Iris pigment epithelial cell (primary cell): ENCODE measurements at places on chromosomes 16 and 17.

- DNase-seq: peak; percentile 88
Observed at GRCh38 chr17:41773190-41773588, 13.3 kb downstream of the JUP start.

- DNase-seq: peak; percentile 49
Observed at GRCh38 chr17:76687298-76688164, 23.2 kb downstream of the MXRA7 start.

DNA sequence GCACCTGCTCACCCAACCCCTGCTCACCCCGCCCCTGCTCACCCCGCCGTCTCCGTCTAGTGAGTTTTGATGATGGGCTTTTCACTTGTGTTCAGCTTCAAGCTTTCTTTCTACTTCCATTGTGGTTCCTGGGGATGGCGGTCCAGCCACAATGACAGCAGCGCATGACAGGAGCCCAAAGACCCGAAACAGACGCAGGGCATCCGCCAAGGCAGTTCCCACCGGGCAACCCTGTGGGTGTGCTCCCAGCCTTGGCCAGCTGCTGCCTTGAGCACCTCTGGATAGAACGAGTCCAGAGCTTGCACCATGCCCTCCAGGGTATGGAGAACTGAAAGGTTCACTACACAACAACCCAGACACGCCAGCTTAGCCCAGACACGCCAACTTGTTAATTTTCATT lies 92.9 kb upstream of the CHMP6 start:
- no peak for DNase-seq

GRCh38 chr17:4901648-4902344 lies 1.1 kb downstream of the CHRNE start:
- no peak for DNase-seq

DNA sequence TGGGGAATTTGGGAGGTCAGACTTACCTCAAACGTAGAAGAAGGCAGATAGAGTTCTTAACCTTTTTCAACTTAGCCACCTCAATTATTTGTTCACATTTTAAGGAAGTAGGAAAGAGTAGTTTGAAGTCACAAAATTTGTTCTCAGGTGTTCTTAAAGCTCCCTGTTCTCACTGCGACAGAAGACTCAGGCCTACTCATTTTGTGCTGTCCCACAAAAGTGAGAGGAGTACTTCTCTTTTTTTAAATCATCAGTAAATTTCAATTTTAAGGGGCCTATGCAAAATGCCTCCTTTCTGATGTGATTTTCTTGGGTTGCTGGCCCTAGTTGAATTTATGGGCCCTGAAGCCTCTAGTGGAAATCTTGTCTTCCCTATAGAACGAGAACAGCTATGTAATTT lies 133.4 kb downstream of the MAP2K6 start:
- no peak for DNase-seq

DNA sequence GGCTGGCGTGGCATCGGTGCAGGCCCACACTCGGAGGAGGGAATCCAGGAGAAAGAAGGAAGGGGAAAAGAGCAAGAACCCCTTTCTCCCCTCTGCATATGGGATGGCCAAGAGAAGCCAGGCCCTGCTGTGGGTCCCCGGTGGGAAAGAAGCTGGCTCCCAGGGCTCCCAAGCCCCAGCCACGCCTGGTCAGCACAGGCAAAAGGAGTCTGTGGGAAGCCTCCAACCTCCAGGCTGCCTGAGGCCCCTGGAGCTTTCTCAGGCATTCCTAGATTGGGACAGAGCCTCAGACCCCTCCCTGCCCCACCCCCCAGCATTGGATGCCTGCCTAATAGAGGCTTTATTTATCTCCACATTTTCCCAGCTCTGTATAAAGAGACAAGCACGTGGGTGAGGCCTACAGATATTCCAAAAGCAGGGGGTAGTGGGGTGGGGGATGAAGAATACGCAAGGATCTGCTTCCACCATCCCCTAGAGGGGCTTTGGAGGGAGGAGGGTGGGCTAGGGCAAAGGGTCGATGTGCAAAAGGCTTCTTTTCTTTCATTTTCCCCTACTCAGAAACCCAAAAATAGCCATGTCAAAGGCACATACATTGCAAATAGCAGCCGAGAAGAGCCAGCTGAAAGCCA lies 56.4 kb downstream of the MPRIP start:
- no peak for DNase-seq

- peak; percentile 1 for DNase-seq
Observed at GRCh38 chr16:24045641-24046040, 209.9 kb downstream of the PRKCB start.

DNA sequence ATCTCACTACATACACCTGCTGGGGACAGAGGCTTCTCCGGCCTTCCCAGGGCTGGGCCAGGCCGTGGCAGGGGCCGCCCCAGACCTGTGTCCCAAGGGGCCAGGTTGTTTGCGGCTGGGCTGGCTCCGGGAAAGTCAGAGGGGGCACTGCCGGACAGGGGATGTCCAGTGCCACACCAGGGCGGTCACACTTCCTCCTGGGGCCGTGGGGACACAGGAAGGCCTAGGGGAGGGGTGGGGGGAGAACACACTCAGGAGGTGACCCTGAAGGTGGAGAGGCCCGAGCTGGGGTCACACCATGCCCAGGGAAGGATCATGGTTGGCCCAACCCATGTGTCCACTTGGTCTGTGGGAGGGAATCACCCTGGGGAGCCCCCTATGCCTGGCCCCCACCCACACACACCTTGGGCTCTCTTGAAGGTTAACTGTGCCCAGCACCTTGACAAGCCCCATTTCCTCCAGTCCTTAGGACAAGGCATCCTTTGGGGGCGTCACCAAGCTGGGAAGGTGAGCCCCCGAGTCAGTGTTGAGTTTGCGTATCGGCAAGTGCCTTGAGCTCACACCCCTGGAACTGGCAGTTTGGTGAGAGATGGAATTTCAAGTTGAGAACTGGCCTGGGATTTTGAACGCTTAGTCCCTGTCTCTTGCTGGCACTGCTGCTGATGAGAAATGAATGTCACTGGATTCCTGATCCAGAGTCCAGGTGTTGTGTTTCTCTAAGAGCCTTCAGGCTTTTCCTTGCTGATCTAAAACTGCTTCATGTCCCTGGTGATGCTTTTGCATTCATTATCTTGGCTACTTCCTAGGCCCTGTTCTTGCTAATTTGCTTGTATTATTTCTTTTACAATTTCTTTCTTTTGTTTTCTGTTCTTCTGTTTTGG lies 7.7 kb upstream of the ACTG1 start:
- no peak for DNase-seq
